ENCODE measurements at places on chromosomes 13 and 19. TPM values are rescaled to one million over a fixed set of nuclear protein-coding genes. Genes with fewer than 3 reads are reported as not detected.

- H3K27me3 ChIP-seq: no peaks in the 10 kb centered on the region
- H3K27ac ChIP-seq: no peak overlapping the region
- no peak overlapping the region for H3K4me3 ChIP-seq
- peaks cover 68% of the 10 kb centered on the region for H3K36me3 ChIP-seq
- no peak for DNase-seq
- no peaks in the 10 kb centered on the region for H3K4me1 ChIP-seq
Observed at GRCh38 chr13:113258321-113259054, 38.6 kb upstream of the LAMP1 start.

GRCh38 chr19:57363688-57364181 is 384 bp downstream of the TRAPPC2B start:
- DNase-seq: no peak
- peak overlapping the region; percentile 96 for H3K4me3 ChIP-seq
- no peaks in the 10 kb centered on the region for H3K36me3 ChIP-seq
- H3K27ac ChIP-seq: peak overlapping the region; percentile 92
- no peaks in the 10 kb centered on the region for H3K27me3 ChIP-seq

DNA sequence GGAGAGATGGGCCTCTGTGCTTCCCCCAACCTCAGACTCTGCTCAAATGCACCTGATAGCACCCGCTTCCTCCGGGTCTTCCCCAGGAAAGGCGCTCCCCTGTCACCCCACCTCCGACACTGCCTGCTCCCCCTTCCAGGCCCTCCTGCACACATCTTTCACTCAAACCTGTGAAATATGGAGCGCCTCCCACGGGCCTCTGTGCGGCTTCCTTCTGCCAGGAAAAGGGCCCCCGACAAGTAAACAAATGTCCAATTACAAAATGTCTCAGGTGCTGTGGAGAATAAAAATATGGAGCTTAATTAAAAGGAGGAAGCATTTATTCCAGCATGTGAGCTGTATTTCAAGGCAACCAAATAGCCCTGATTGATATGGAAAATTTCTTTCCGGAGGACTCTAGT is 15.6 kb upstream of the CCNE1 start:
- H3K27me3 ChIP-seq: 0 out of 2 replicates have a peak, but pooled peaks cover 3% of the 10 kb centered on the region
- no peak for DNase-seq
- H3K4me1 ChIP-seq: peaks cover 4% of the 10 kb centered on the region
- H3K4me3 ChIP-seq: no peak overlapping the region
- H3K27ac ChIP-seq: no peak overlapping the region
- no peaks in the 10 kb centered on the region for H3K36me3 ChIP-seq

GRCh38 chr13:97113231-97114001 is 108.7 kb upstream of the MBNL2 start:
- no peaks in the 10 kb centered on the region for H3K36me3 ChIP-seq
- no peak overlapping the region for H3K27ac ChIP-seq
- peaks cover 25% of the 10 kb centered on the region for H3K27me3 ChIP-seq
- H3K4me3 ChIP-seq: no peak overlapping the region
- DNase-seq: no peak

DNA sequence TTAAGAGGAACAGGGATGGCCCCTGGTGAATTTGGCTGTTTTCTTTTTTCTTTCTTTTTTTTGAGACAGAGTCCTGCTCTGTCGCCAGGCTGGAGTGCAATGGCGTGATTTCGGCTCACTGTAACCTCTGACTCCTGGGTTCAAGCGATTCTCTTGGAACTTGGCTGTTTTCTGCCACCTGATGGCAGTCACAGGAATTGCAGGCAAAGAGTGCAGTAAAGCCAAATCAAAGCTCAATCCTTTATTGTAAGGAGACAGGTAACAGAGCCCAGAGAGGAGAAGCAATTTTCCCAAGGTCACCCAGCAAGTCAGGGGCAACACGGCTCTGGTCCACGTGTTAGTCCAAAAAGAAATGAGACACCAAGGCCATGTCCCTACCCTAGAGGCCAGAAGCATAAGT is 6.2 kb downstream of the TINCR start:
- H3K36me3 ChIP-seq: no peaks in the 10 kb centered on the region
- H3K27me3 ChIP-seq: peaks cover 2% of the 10 kb centered on the region
- DNase-seq: peak; percentile 46
- no peak overlapping the region for H3K27ac ChIP-seq
- H3K4me1 ChIP-seq: peaks cover 21% of the 10 kb centered on the region

- DNase-seq: no peak
- H3K4me1 ChIP-seq: peaks cover 6% of the 10 kb centered on the region
- H3K27ac ChIP-seq: no peak overlapping the region
- no peaks in the 10 kb centered on the region for H3K27me3 ChIP-seq
Observed at GRCh38 chr13:86510792-86511191, 711.6 kb upstream of the SLITRK6 start.

DNA sequence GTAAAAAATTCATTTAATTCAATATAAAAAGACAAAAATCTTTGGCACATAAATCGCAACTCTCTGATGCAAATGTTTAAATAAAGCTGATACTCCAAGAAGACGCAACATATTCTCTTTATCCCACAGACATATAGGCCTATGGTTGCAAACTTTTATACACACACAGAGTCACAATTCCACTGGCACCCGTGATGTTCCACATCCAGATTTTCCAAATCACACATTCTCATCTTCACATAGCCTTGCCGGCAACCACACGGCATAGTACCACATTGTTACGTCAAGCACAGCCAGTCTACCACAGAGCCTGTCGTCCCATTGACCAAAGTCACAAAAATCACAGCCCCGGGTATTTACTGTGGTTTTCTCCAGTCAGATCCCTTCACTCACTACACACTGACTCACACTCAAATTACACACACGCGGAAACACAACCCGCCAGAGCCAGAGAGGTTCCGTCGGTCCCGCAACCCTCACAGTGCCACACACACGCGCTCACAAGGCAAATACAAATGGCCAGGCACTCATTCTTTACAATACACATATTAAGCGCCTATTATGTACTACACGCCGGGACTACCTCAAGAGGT is 546 bp upstream of the ZNF546 start:
- DNase-seq: no peak
- H3K4me3 ChIP-seq: peak overlapping the region; percentile 99
- H3K27me3 ChIP-seq: no peaks in the 10 kb centered on the region
- peaks cover 21% of the 10 kb centered on the region for H3K36me3 ChIP-seq

GRCh38 chr13:30109471-30110135 is 197.7 kb downstream of the KATNAL1 start:
- peaks cover 19% of the 10 kb centered on the region for H3K27me3 ChIP-seq
- no peak for DNase-seq
- H3K27ac ChIP-seq: no peak overlapping the region
- no peaks in the 10 kb centered on the region for H3K36me3 ChIP-seq

DNA sequence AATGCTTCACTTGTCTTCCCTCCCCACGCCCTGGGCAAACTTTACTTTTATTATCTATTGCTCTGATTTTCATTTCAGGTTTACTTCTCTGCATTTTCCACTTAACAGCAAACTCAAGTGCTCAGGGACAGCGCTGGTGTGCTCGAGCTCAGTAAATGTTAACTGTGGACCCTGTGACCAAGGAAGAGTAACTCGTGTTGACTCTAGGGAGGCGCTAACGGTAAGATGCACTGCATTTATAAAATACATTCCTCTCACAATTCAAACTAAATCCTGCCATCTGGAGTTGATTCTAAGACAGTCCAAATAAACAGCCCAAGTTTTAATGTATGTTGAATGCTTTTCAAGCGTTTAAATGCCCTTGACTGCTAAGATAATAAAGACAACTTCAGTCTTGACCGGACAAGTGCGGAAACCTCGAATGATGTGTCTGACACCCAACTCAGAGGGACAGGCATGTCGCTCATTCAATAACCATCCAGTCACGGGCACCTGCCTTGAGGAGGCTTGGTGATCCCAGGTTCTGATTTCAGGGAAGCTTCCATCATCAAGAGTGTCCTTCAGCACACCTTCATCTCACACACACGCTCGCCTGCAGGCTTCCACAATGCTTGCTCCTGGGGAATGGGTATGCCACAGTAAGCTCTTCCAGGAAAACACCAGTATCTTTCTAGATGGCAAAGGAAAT is 93.2 kb downstream of the STK24 start:
- H3K4me3 ChIP-seq: peak overlapping the region; percentile 50
- no peak for DNase-seq
- H3K27me3 ChIP-seq: no peaks in the 10 kb centered on the region
- peak overlapping the region; percentile 93 for H3K27ac ChIP-seq
- H3K4me1 ChIP-seq: peaks cover 89% of the 10 kb centered on the region

- no peaks in the 10 kb centered on the region for H3K36me3 ChIP-seq
- H3K27ac ChIP-seq: no peak overlapping the region
- no peak for DNase-seq
- no peak overlapping the region for H3K4me3 ChIP-seq
Observed at GRCh38 chr13:48155848-48156247, 60.9 kb upstream of the MED4 start.

- DNase-seq: no peak
- H3K4me3 ChIP-seq: no peak overlapping the region
- H3K27ac ChIP-seq: no peak overlapping the region
- H3K27me3 ChIP-seq: no peaks in the 10 kb centered on the region
Observed at GRCh38 chr13:25541434-25542123, 169.8 kb downstream of the ATP8A2 start.

The COMP gene
- 0.18 TPM for total RNA-seq

The HRC gene
- 4.6 TPM for total RNA-seq

The LRFN3 gene
- 24.8 TPM for total RNA-seq

DNA sequence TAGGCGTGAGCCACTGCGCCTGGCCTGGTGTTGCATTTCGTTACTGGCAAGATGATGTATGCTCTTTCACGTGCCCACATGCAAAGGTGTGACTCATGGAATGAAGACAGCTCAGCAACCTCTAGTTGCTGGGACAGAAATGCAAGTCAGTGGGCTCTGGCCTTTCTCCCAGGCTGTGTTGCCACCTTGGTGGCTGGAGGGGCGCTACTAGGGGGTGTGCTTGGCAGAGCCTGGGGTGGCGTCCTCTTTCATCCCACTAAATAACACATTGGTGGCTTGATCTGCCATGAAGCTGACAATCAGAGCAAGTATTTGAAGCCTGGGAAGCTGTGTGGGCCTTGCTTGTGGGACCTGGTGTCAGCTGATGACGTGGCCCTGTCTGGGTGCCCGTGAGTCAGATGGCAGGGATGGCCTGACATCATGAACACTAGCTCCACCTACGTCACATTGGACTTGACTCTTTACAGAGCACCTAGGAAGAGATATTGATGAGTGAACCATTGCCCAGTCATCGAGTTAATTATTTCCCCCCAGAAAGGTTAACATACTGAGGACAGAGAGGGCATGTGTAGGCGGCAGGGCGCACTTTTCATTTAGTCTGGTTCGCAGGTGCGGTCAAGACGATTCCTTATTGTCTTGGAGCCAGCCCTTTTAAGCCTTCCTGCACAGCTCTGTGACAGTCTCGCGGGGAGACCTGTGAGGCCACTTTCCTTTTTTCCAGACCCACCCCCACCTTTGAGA is 154.2 kb downstream of the TM9SF2 start:
- peaks cover 49% of the 10 kb centered on the region for H3K4me1 ChIP-seq
- DNase-seq: no peak
- H3K36me3 ChIP-seq: no peaks in the 10 kb centered on the region
- no peak overlapping the region for H3K4me3 ChIP-seq

The CACNA1A gene
- total RNA-seq: 35.5 TPM

The METTL21C gene
- total RNA-seq: not detected

The NLRP9 gene
- total RNA-seq: not detected

DNA sequence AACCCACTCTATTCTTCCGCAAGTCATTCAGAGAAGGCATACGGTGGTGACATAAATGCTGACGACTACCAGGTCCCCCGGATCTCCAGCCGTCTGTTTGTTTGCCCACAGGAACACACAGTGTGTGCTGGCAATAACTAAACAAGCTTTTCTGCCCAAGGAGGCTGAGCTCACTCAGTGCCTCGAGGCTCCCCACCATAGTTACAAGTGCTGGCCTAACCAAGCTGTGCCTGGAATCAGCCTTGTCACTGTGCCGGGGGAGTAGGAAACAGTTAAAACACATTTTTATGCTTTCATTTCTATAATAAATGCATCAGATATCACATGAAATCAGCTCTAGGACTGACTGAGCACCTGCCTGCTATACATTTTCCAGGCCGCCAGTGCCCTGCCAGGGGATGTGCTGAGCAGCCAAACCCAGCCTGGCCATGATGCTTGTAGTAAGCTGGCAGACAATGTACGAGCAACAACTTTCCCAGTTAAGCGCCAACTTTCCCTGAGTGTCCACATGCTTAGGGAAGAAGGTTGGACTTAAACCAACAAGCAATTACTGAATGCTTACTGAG is 28.1 kb downstream of the BRD4 start:
- no peak overlapping the region for H3K4me3 ChIP-seq
- H3K36me3 ChIP-seq: no peaks in the 10 kb centered on the region

GRCh38 chr13:78958006-78958405 is 299.1 kb upstream of the OBI1 start:
- DNase-seq: no peak
- peaks cover 5% of the 10 kb centered on the region for H3K4me1 ChIP-seq
- no peaks in the 10 kb centered on the region for H3K27me3 ChIP-seq
- H3K36me3 ChIP-seq: no peaks in the 10 kb centered on the region
- H3K4me3 ChIP-seq: no peak overlapping the region
- no peak overlapping the region for H3K27ac ChIP-seq

DNA sequence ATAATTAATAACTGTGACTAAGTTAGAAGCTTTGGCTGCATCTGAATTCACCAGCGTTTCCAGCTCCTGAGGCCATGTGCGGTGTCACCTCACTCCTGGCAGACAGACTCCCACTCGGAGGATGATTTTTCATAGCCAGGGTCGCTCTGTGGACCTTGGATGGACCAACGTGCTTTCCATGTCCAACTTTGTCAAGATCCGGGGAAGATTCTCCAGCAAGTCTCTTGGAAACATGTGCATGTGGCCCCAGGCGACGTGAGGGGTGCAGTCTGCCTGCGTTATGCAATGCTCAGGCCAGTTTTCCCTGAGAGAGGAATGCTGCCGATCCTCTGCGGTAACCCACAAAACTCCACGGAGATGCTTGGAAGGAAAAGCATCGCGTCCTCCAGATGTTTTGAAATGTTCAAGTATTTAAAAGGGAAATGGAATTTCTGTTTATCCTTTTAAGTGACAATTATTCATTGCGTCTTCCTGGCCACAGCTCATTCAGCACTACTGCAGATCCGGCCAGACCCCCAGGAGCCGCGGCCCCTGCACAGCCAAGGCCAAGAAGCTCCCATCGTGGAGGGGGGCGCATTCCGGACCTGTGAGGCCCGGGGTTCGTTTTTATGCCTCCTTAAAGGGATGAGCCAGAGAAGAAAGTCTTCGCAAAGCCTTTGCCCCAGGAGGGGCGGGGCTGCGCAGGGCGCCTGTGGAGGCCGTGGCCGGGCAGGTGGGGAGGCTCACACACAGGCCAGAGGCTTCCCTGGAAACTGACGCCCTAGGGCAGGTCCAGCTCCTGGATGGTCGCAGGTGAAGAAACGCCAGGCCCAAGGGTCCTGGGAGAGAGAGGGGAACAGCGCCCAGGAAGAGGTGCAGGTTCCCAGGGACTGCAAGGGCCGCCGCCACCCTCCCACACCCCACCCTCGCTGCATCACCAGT is 46.0 kb downstream of the C13orf46 start:
- no peak overlapping the region for H3K27ac ChIP-seq
- peaks cover 10% of the 10 kb centered on the region for H3K4me1 ChIP-seq
- peak; percentile 7 for DNase-seq
- H3K4me3 ChIP-seq: no peak overlapping the region
- no peaks in the 10 kb centered on the region for H3K27me3 ChIP-seq

GRCh38 chr13:113207890-113208420 is 514 bp downstream of the PCID2 start:
- peak overlapping the region; percentile 93 for H3K4me3 ChIP-seq
- H3K27me3 ChIP-seq: no peaks in the 10 kb centered on the region
- DNase-seq: peak; percentile 50
- H3K36me3 ChIP-seq: peaks cover 32% of the 10 kb centered on the region

- peaks cover 9% of the 10 kb centered on the region for H3K4me1 ChIP-seq
- DNase-seq: peak; percentile 54
- H3K4me3 ChIP-seq: no peak overlapping the region
- no peaks in the 10 kb centered on the region for H3K36me3 ChIP-seq
Observed at GRCh38 chr19:29510701-29511265, 15.0 kb upstream of the VSTM2B start.

The ZSWIM4 gene
- total RNA-seq: 34.2 TPM
